NCI-H1105 treated with DMSO at 0.1 percent for 48 hours (cell line): ENCODE measurements at places on chromosomes 13 and 19.

DNA sequence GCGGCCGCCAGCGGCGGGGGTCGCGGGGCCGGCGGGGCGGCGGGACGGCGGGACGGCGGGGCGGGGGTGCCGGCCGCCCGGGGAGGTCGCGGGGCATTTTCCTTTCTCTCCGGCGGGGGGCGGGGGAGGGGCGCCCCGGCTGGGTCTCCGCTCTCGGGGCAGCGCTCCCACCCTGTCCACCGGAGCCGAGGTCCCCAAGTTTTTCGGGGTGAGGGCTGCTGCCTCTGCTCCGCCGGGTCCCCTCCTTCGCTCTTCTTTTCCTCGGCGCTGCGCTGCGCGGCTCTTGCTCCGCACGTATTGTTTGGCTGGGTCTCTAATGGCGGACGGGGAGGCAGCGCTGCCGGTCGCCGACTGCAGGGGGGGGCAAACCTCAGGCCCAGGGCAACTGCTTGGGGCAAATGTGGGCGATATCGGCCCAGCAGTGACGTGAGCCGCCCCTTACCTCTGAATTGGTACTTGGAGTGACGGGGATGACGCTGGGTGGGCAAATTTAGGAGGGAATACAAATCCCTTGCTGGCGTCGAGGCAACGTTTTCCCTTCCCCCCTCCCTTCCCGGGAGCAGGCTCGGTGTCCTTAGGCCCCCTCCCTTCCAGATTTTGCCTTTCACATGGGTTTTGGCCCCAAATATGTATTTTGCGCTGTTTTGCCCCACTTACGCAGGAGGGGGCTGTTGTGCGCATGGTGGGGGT is 759 bp downstream of the ZMYM2 start:
- no peak for DNase-seq

- DNase-seq = no peak
Measured at GRCh38 chr19:15402411-15403150, 16.2 kb downstream of the AKAP8L start.

GRCh38 chr19:38596057-38596981 is 21.4 kb downstream of the MAP4K1 start:
- DNase-seq = peak; percentile 48

GRCh38 chr19:47447470-47448359 is 24.0 kb downstream of the SLC8A2 start:
- peak; percentile 71 for DNase-seq

DNA sequence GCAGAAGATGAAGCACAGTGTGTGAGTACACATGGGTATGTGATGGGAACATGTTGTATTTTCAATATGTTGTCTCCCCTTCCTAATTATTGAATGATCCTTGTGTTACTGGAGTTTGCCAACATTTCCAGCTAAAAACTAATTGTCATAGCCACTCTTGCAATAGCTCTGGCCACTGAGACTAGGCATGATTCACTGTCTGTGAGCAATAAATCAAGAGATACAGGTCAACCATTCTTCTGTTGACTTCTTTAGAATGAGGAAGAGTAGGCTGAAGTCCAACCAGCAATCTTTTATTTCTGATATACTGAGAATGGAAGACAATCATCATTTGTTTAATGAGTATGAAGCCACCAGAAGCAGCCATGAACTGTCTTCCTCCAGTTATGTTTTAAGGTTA is 413.9 kb downstream of the SLITRK5 start:
- DNase-seq = no peak

- DNase-seq = peak; percentile 16
Measured at GRCh38 chr13:39684531-39685137, 29.2 kb downstream of the COG6 start.

GRCh38 chr19:32702010-32702409 is 10.4 kb downstream of the NUDT19 start:
- DNase-seq = peak; percentile 50

GRCh38 chr19:4455719-4456475 is 1.7 kb downstream of the UBXN6 start:
- DNase-seq = peak; percentile 59

GRCh38 chr19:10655457-10656312 is 1.5 kb downstream of the ILF3 start:
- DNase-seq = no peak

- no peak for DNase-seq
Measured at GRCh38 chr13:30971575-30971974, 39.1 kb downstream of the TEX26 start.

DNA sequence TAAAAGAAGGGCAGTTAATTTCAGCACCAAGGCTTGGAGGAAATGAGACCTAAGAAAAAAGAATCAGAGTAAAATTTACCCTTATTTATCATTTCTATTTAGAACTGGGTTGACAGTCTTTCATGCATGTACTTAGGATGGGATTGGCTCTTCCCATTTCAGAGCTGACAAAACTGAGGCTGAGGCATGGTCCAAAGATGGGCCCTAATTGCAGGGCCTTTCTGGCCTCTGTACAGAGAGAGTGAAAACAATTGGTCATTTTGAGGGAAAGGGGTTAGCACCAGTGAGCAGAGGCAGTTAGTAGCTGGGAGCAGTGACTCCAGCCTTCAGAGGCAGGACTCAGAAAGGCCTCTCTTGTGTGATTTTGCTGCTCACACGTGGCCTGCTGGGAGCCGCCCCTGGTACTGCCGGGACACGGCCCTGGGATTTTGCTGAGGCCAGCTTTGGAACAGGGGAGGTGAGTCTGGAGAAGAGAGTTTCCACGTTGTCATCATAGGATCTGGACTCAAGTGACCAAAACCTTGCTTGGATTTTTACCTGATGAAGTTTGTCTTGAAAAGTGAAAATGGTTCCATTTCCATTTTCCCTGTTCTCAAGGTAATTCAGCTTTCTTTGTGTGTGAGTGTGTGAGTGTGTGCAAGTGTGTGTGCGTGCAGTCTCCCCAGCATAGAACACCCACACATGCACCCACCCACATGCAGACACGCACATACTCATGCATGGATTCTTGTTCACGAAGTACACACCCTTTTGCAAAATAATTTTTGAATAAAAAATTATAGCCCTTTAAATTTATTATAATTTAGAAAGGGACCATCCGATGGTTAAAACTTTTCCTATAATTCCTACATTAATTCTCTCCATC is at the start of gene ZNF536:
TSS of gene ZNF536 (plus strand) at position 425 of the 865 bp plus-strand sequence. CDS start 71,179 bp downstream, outside the sequence.
- no peak for DNase-seq

- no peak for DNase-seq
Measured at GRCh38 chr13:80105350-80105749, 235.6 kb downstream of the SPRY2 start.

- no peak for DNase-seq
Measured at GRCh38 chr13:114088863-114089262, 43.6 kb downstream of the RASA3 start.

GRCh38 chr13:50995854-50996253 is 86.3 kb downstream of the RNASEH2B start:
- DNase-seq = no peak

DNA sequence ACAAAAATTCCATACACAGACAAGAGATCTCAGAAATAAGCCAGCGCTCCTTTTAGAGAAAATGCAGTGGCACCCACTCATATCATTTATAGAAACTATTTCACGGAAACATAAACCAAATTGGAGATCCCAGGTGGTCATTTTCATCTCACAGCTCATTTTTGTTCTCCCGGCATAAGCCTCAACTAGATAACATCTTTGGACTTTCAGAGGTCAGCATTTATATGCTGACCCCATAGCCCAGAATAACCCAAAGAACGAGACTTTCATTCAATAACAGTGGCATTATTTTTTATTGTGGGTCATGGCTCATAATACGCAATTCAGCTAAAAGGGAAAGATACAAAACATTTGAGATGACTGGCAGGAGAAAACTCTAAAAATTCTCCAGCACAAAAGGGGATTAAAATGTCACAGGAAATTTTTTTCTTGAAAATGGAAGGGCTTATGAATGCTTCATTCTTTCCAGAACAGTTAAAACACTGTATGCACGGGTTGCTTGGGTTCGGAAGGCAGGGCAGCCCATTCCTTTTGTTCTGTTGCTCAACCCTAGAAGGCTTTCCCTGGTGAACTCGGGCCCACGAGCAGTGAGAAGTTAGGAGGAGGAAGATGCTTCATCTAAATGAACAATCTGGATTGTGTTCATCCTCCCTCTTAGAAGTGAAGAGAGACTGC is 24.0 kb downstream of the STARD13 start:
- DNase-seq = no peak

- DNase-seq = no peak
Measured at GRCh38 chr13:27573265-27573664, 47.1 kb downstream of the LNX2 start.

DNA sequence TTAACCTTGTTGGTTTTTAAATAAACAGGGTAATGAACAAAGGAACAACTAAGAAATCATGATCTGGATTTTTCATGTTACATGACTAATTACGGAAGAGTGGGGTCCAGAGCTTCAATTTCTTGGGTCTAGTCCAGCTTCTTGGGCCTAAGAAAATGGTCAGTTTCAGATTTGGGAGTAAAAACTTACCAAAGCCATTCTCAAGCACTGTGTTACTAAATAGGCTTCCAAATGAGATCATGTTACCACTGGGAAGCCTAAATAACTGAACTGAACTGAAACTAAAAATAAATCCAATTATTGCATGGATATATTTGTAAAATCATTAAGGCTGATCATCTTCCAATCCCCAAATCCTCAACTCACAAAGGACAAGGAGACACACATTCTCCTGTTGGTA is 13.9 kb downstream of the TBC1D4 start:
- DNase-seq = no peak

- DNase-seq = no peak
Measured at GRCh38 chr19:10279737-10280442, 6.9 kb upstream of the ICAM4 start.

DNA sequence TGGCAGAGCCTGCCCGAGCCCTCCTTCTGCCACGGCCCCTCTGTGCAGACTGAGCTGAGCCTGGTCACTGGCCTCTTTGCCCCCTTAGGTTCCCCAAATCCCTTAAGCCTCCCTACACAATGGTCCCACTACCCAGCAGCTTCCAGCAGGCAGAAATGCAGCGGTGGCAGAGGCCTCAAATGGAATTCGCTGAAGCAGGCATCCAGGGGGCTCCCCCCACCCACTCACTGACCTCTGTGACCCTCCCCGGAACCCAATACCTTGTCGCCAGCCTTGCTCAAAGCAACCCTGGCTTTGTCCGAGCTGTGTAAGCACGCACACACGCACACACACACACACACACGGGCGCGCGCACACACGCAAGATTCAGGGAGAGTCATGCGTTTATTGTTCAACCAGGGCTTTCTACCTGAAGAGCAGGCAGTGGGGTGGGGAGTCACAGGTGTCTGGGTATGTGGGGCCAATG is at the start of gene LIM2:
TSS of gene LIM2 (minus strand) at position 51 of the 466 bp plus-strand sequence. CDS start 531 bp downstream, outside the sequence.
- no peak for DNase-seq

DNA sequence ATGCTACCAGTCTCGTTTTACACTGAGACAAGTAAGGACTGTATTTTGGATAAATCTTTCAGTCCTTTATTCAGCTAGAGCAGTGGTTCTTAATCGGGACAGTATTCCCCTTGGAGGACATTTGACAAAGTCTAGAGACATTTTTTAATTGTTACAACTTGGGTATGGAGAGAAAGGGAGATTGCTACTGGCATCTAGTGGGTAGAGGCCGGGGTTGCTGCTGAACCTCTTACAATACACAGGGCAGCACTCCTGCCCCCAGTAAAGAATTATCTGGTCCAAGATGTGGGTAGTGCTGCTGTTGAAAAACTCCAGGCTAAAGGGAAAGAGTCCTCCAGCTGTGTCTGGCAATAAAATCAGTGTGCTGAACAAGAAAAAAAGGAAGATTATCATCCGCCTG is 334.8 kb downstream of the SLC7A1 start:
- no peak for DNase-seq

GRCh38 chr19:34184880-34185491 is 12.7 kb downstream of the LSM14A start:
- DNase-seq = no peak

DNA sequence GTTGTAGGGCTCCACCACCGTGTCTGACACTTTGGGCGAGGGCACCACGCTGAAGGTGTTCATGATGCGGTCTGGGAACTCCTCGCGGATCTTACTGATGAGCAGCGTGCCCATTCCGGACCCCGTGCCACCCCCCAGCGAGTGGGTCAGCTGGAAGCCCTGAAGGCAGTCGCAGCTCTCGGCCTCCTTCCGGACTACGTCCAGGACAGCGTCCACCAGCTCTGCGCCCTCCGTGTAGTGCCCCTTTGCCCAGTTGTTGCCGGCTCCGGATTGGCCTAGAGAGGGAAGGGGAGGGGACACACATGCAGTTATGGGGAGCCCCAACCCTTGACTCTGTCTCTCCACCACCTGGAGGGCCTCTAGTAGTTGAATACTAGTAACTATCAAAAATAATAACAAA is 6.2 kb downstream of the TUBB4A start:
- DNase-seq = no peak

DNA sequence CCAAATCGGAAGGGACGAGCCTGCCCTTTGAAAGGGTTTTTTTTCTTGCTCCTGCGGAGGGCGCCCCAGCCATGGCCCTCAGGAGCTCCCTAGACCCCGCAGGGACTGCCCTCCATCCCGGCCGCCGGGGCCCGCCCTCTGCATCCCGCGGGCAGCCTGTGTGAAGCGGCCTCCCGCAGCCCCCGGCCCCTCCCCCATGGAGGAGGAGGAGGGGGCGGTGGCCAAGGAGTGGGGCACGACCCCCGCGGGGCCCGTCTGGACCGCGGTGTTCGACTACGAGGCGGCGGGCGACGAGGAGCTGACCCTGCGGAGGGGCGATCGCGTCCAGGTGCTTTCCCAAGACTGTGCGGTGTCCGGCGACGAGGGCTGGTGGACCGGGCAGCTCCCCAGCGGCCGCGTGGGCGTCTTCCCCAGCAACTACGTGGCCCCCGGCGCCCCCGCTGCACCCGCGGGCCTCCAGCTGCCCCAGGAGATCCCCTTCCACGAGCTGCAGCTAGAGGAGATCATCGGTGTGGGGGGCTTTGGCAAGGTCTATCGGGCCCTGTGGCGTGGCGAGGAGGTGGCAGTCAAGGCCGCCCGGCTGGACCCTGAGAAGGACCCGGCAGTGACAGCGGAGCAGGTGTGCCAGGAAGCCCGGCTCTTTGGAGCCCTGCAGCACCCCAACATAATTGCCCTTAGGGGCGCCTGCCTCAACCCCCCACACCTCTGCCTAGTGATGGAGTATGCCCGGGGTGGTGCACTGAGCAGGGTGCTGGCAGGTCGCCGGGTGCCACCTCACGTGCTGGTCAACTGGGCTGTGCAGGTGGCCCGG is 815 bp downstream of the MAP3K10 start:
- no peak for DNase-seq

DNA sequence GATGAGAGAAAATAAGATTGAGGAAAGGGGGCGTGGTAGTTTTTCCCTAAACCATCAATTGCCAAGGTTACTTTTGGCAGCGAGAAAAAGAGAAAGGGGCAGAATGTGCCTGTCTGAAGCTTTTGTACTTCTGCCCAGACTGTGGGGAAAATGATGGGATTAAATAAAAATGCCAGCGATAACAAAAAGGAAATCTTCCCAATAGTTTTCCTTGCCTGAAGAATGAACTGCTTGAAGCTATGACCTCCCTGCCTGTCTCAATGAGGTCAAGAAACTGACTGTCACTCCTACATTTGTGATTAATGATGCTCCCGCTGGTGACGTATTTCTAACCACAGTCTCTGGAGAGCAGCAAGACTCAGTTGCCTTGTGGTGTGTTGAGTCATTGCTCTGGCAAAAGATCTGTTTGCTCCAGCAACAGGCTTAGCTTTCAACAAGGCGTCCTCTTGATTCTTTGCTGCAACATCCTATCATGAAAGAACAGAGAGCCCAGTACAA is 1051.5 kb downstream of the DIAPH3 start:
- DNase-seq = no peak
